HTR-8/SVneo (cell line): ENCODE measurements at places on chromosomes 2 and 18.

GRCh38 chr2:229714736-229715541 lies 584 bp upstream of the DNER start:
- DNase-seq, result peak; percentile 63

- DNase-seq, result no peak
These were observed 679.4 kb downstream of the NUP35 start for GRCh38 chr2:183803596-183803995.

DNA sequence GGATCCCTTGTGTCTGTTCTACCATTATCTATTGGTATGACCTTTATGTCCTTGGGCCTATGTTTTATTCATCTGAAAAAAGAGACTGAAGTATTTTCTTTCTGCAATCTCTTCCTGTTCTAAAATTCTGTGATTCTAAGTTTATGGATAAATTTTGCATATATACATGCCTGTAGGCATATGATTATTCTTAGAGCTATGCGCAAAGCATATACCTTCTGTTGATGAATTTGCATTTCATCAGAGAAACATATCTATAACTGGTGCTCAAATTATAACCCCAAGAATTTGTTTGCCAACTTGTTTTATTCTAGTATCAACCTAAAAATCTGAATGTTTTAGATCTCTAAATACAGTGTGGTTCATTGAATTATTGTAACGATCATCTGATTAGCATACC lies 6.7 kb downstream of the CACNB4 start:
- no peak for DNase-seq

DNA sequence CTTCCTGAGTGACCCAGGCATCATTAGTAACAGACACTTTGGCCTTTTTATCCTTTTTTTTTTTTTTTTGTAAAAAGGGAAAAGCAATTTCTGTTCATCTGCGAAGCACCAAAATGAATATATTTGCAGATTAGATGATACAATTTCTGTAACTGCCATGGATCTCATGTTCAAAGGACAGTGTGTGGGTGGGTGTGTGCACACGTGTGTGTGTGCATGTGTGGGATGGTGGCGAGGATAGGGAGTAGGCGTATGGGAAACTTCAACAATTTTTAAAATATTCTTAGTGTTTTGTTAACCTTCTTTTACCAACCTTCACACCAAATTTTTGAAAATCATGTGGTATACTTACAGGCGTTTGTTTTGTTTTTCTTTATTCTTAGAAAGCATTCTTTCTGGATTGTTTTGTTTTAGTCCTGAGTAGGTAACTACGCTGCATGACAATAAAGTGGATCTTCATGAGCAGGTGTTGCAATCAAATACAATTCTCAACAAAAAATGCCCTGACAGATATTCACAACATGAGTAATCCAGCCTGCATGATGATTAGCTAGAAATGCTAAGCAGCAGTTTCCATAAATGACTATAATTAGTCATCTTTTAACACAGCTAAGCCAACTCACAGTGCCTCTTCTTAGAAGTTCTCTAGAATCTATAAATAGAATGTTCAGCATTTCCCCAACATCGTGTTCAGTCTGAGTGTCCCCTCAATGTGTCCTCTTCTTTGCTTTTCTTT lies 53.5 kb upstream of the RMDN2 start:
- no peak for DNase-seq

GRCh38 chr18:64936671-64937070 lies 787.8 kb upstream of the LINC00305 start:
- no peak for DNase-seq

GRCh38 chr2:11676640-11677039 lies 6.6 kb upstream of the NTSR2 start:
- no peak for DNase-seq

GRCh38 chr2:135473567-135473966 lies 57.5 kb downstream of the ZRANB3 start:
- DNase-seq, result peak; percentile 14

GRCh38 chr2:165008730-165009315 lies 53.5 kb upstream of the SLC38A11 start:
- no peak for DNase-seq

DNA sequence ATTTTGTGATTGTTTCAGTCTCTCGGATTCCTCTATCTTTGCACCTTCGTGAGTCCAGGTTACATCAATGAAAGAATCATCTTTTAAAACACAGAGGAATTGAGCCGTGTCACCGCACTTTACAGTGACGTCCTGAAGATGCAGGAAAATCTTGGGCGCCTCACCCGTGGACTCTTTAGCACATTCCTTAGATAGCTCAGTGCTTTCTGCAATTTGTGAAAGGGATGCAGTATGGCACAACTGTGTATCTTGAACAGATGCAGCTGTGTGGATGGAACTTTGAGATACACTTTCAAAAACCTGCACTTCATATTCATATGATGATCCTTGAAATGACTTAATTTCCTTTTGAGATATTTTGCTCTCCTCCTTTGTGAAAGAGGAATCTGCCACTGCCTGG lies 50.9 kb downstream of the TTN start:
- DNase-seq, result no peak

- DNase-seq, result no peak
These were observed 199.1 kb upstream of the POU3F3 start for GRCh38 chr2:104654811-104655210.

GRCh38 chr2:55232863-55233657 lies 572 bp downstream of the RPS27A start:
- DNase-seq, result peak; percentile 11

DNA sequence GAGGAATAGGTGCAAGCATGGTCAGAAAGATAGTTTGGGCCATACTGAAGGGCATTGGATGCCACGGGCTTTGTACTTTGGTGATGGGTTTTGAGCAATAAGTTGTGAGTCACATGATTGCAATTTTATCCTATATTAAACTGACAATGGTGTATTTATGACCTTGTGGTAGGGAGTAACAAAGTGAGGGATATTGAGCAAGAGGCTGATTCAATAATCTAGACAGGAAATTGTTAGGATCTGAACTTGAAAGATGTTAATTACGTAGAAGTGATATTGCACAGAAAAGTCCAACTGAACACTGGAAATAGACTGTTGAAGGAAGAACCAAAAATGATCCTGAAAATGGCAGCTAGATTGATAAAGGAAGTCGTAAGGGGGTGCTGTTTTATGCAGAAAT lies 46.6 kb upstream of the TCF4 start:
- peak; percentile 50 for DNase-seq

- no peak for DNase-seq
These were observed 78.1 kb downstream of the MTCL1 start for GRCh38 chr18:8783335-8783993.

- DNase-seq, result no peak
These were observed 79.6 kb downstream of the GAREM1 start for GRCh38 chr18:32391126-32391525.

- no peak for DNase-seq
These were observed 119.4 kb upstream of the CAPN13 start for GRCh38 chr2:30926606-30927005.

DNA sequence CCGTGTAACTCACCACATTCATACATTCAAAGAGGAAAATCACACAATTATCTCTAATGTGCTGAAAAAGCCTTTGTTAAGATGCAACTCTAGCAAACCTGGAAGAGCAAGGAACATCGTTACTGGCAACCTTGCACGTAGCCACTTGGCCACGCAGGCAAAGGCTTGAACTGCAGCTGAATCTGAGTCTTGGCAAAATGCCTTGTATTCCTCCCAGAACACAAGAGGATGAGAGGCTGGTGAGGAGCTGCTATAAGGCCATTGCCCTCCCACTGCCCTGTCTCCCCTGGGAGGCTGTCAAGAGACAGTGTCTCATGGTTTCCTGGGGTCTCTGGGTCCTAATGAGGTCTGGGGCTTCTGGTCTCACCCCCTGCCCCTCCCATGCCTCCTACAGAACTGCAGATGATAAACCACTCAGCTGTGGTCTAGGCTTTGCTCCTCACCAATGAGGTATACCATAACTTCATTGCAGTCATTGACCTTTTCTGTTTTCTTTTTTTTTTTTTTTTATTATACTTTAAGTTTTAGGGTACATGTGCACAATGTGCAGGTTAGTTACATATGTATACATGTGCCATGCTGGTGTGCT lies 141.4 kb downstream of the SPP2 start:
- DNase-seq, result no peak

GRCh38 chr2:232977438-232977971 lies 35.6 kb downstream of the NGEF start:
- DNase-seq, result no peak

- no peak for DNase-seq
These were observed 30.7 kb upstream of the FRZB start for GRCh38 chr2:182897137-182897536.

DNA sequence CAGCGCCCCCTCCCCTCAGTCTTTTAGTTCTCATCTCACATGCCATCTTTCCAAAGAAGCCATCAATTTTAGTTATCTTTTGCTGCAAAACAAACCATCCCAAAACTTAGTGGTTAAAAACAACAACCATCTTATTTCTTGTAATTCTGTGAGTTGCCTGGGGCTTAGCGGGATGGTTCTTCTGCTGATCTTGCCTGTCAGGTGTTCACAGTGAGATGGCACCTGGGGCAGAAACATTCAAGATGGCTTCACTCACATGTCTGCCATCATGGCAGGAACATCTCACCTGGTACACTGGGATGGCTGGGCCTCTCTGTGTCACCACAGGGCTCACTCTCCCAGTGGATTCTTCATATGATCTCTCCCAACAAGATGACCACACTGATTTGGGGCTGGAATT lies 144.5 kb upstream of the MSH6 start:
- no peak for DNase-seq
